ENCODE measurements at places on chromosomes 4 and X. TPM values are rescaled to one million over a fixed set of nuclear protein-coding genes. Genes with fewer than 3 reads are reported as not detected.

DNA sequence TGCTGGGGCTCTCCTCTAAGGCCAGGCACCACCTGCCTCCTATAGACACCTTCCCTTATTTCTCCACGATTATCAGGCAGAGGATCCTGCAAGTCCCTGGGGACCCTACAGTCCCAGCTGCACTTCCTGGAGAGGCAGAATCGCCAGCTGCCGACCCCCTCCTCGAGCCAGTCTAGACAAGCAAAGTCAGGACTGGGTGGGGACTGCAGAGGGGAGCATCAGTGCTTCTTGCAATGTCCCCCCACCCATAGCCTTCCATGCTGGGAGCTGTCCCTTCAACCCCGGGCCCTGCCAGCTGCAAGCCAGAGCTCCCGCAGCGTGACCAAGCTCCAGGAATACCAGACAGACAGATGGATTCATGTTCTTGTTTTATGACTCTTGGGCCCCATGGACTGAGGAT lies 1.4 kb upstream of the CRMP1 start:
- no peak for DNase-seq
- H3K27me3 ChIP-seq: peaks cover 8% of the 10 kb centered on the region
- no peak overlapping the region for H3K4me3 ChIP-seq
- no peak overlapping the region for H3K27ac ChIP-seq
- H3K4me1 ChIP-seq: no peaks in the 10 kb centered on the region

GRCh38 chr4:98466868-98467599 lies 191.4 kb downstream of the TSPAN5 start:
- H3K36me3 ChIP-seq: peaks cover 2% of the 10 kb centered on the region
- H3K4me1 ChIP-seq: peaks cover 20% of the 10 kb centered on the region
- no peak for DNase-seq
- no peak overlapping the region for H3K27ac ChIP-seq

The MSANTD1 gene
- 0.60 TPM for total RNA-seq

The CXorf51B gene
- total RNA-seq: not detected

- H3K4me1 ChIP-seq: no peaks in the 10 kb centered on the region
- no peak overlapping the region for H3K4me3 ChIP-seq
- no peak for DNase-seq
- H3K36me3 ChIP-seq: no peaks in the 10 kb centered on the region
- no peaks in the 10 kb centered on the region for H3K27me3 ChIP-seq
Observed at GRCh38 chrX:106243376-106243775, 75.3 kb downstream of the PWWP3B start.

DNA sequence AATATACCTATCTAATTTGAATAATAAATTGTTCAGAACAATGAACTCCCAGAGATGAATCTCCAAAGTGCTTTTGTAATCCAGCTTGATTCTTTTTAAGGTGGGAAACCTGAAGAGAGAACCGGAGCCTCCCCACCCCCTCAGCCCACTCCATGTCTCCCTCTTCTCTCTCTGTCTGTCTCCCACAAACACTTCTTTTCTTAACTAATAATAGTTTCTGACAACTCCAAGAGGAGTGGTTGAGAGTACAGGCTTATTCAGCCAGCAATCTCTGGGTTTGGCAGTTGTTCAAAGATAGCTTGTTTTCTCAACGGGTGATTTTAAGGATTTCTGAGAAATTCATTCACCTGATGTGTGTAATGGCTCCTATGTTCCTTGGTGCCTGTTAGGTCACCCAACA lies 23.4 kb downstream of the PPP4R3C start:
- H3K36me3 ChIP-seq: no peaks in the 10 kb centered on the region
- no peaks in the 10 kb centered on the region for H3K27me3 ChIP-seq
- no peaks in the 10 kb centered on the region for H3K4me1 ChIP-seq
- no peak overlapping the region for H3K27ac ChIP-seq
- H3K4me3 ChIP-seq: no peak overlapping the region
- no peak for DNase-seq

All from T-cell (primary cell).